B cell (primary cell): ENCODE measurements at places on chromosomes 13 and 19.

DNA sequence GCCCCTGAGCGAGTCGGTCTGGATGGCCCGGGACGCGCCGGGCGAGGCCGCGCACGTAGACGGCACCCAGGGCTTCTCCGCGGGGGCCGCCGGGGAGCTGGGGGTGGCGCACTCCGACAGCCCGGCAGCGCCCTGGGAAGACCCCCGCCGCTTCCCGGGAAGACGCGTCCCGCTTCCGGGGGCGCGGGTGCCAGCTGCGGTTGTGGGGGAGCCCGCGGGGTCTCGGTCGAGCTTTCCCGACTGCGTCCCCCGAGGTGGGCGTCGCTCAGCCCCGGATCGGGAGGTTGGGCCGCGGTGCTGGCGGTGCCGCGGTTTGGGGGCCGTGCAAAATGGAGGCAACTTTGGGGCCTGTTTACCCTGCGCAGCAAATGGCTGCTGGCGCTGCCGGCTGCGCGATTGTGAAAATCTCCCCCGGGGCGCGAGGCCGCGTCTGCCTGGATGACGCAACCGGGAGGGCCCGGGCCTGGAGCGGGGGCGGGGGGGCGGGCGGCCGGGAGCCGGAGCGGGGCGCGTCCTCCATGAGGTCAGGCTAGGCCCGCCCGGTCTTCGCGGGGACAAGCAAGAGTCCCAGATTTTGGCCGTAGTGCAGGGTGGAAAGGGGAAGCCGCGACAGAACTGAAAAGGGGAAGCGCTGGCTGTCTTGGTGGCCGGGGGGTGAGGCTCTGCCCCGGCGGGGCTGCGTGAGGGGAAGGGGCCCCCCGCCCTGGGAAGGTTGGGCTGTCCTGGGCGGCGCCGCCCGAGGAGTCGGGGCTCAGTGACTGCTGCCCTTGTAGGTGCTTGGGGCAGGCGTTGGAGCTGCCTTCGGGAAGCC lies 11.3 kb downstream of the PEAK3 start:
- DNase-seq: peak; percentile 90

- DNase-seq: no peak
Measured at GRCh38 chr13:21336609-21337349, 122.3 kb downstream of the ZDHHC20 start.

DNA sequence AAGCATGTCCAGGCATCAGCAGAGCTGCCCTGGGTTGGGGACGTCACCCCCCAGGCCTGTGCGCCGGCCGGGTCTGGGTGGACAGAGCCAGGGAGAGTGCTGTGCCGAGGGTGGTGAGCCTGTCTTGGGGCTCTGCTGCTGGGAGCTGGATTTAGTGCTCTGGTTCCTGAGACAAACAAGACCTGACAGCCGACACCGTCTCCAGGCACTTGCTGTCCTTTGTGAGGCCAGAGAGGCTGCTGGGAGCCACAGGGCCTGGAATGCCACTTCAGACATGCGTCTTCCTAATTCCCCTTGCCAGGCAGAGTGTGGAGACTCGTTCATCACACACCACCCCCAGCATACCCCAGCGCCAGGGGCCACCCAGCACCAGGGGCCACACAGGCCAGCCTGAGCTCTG lies 165.8 kb downstream of the KDM4B start:
- peak; percentile 27 for DNase-seq

GRCh38 chr19:12270854-12271253 lies 23.8 kb downstream of the ZNF44 start:
- no peak for DNase-seq

DNA sequence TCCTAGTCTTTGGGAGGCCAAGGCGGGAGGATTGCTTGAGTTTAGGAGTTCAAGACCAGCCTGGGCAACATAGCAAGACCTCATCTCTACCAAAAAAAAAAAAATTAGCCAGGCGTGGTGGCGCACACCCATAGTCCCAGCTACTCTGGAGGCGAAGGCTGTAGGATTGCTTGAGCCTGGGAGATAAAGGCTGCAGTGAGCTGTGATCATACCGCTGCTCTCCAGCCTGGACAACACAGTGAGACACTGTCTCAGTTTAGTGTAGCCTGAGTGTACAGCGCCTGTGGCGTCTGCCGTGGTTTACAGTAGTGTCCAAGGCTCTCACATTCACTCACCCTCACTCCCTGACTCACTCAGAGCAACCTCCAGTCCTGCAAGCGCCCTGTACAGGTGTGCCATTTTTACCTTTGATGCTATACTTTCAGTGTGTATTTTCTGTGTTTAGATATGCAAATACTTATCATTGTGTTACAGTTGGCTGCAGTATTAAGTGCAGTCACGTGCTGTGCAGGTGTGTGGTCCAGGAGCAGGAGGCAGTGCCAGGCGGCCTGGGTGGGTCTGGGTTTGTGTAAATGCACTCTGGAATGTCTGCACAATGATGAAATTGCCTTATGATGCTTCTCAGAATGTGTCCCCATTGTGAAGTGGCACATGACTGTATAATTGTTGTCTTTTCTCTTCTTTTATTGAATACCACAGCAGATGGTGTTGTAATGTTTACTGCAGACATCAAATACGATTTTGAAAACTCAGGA lies 36.1 kb upstream of the DCUN1D2 start:
- DNase-seq: no peak

DNA sequence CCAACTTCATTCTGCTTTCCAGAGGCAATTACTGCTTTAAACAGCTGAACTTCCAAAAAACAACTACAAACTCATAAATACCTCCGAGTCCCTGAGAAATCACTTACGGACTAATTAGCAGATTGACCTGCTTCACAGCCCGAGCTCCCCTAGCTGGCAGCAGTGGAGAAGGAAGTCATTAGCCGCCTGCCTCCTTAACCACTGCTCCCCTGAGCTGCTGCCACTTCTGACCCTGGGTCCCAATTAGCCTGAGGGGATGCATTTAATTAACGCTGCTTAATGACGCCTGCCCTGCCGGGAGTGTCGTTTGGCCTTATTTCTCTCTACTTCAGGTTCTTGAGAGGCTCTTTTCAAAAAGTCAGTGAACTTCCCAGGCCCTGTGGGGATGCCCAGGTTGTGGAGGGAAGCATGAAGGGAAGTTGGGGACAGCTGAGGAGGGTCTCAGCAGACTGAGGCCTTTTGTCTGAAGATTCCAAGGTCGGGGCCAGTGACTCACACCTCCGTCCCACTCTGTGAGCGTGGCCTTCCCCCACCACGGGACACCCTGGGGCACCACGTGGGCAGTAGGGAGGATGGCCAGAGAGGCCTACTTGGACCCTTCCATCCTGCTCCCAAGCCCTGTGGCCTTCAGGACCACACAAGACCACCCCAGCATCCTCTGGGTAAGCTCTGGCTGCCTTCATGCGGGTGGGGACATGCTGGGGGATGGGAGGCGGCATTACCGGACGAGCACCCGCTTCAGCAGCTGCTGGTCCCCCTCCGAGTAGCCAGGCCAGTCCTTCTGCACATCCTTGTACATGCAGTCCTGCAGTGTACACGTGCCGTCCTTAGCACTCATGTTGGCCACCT lies 19.8 kb upstream of the ISYNA1 start:
- DNase-seq: no peak

GRCh38 chr19:35807633-35808032 lies 5.0 kb downstream of the PRODH2 start:
- no peak for DNase-seq

DNA sequence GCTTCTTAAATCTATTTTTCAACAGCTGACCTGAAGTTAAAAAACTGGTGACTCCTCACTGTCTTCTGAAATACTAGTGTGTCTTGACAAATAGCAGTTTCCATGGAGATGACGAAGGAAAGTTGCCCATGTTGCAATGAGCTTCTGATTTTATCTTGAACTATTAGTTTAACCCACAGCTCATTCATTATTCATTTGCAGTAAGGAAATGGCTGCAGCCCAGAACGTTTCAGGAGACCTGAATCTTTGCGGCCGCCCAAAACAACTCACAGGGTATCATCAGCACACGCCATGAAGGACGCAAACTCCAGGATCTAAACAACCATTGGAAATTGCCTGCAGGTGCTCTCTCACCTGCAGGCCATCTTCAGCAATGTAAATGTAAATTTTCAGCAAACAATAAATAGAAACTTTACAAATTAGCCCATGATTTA lies 142.5 kb downstream of the DCLK1 start:
- no peak for DNase-seq

- DNase-seq: no peak
Measured at GRCh38 chr19:18291019-18291524, 9.7 kb upstream of the JUND start.

DNA sequence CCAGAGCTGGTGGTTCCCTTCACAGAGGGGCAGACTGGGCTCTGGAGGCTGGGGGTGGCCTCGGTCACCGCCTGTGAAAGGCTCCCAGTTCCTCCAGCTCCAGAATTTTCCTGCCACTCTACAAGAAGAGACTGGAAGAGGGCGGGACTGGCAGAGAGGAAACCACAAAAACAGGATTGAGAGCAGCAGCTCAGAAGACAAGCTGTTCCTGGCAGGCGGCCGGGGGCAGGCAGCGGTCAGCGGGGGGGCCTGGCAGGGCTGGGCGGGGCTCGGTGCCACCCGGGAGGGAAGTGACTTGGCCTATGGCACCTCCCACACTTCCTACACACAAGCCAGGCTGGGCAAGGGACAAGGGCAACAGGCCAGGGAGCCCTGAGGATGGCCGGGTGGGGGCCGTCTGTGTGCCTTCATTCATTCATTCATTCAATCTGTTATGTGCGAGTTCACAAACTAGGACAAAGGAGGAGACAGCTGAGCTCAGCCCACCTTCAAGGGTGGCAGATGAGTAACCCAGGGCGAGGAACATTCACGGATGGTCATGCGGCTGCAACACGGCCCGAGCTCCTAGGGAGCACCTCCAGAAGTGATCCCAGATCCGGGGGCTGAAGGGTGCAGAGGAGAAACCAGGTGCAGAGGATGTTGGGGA lies 16.9 kb upstream of the BTBD2 start:
- peak; percentile 54 for DNase-seq

GRCh38 chr19:53037101-53038097 lies 7.1 kb upstream of the ERVV-2 start:
- DNase-seq: peak; percentile 8

DNA sequence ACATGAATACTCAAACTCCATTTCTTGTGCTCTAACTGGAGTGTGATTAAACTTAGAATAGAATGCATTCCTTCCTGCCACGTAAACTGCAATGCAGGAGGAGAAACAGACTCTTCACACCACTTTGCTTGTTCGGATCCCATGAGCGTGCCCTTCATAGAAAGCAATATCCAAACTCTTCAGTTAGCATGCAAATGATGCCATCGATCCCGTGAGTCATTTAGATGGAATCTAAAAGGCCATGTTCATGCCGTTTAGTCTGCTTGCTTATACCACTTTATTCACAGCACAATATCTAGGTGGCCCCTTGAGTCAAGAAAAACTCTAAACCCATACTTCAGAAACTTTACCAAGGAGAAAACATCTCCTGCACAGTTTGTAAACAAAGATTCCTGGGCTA lies 225.8 kb downstream of the OXGR1 start:
- DNase-seq: no peak

DNA sequence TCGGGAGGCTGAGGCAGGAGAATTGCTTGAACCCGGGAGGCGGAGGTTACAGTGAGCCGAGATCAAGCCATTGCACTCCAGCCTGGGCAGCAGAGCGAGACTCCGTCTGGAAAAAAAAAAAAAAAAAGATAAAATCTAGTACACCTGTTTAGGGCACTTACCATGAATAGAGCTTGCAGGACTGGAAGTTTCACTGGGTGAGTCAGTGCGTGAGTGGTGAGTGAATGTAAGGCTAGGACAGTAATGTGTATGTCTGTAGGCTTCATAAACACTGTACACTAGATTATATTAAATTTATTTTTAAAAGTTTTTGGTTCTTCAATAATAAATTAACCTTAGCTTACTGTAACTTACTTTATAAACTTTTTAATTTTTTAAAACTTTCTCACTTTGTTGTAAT lies 22.9 kb downstream of the PPP5C start:
- DNase-seq: no peak

DNA sequence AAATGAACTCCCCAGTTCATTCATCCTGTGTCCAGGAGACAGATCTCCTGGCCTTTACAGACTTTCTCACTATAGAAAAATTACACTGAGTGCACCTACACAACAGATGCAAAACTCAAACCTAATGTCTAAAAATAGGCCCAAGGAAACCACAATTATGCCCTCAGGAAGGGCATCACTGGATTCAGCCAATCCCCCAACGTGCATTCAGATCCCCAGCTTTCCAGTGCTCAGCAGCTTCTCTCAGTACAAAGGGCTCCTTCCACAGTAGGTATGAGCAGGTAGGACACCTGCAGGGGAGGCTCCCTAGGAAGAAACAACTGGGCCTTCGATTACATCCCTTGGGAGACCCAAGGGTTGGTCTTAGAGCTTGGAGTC lies 2.1 kb downstream of the ZNF709 start:
- peak; percentile 37 for DNase-seq

- no peak for DNase-seq
Measured at GRCh38 chr13:87057807-87058520, 613.2 kb upstream of the SLITRK5 start.

GRCh38 chr13:63455938-63456337 lies 2040.3 kb upstream of the PCDH20 start:
- no peak for DNase-seq

- DNase-seq: no peak
Measured at GRCh38 chr19:30684613-30685012, 312.4 kb downstream of the ZNF536 start.

GRCh38 chr19:30071871-30072270 lies 129.8 kb downstream of the URI1 start:
- DNase-seq: no peak

DNA sequence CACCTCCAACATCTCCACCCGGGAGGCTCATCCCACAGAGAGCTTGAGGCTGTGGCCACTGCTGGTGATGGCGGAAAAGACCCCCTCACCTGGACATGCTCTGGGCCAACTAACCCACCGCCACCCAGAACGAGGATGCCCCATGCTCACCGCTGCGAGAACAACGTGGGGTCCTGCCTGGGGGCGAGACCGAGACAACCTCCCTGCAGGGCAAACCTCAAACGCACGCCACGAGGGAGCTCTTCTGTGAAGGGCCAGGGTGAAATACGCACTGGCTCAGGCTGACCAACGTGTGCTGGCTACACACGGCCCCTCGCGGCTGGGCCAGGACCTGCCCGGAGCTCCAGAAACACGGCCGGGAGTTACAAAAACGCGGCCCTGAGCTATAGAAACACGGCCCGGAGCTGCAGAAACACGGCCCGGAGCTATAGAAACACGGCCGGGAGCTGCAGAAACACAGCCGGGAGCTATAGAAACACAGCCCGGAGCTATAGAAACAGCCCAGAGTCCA lies 19.0 kb upstream of the PLPP2 start:
- DNase-seq: no peak

- no peak for DNase-seq
Measured at GRCh38 chr13:111282425-111282824, 38.0 kb upstream of the TEX29 start.

DNA sequence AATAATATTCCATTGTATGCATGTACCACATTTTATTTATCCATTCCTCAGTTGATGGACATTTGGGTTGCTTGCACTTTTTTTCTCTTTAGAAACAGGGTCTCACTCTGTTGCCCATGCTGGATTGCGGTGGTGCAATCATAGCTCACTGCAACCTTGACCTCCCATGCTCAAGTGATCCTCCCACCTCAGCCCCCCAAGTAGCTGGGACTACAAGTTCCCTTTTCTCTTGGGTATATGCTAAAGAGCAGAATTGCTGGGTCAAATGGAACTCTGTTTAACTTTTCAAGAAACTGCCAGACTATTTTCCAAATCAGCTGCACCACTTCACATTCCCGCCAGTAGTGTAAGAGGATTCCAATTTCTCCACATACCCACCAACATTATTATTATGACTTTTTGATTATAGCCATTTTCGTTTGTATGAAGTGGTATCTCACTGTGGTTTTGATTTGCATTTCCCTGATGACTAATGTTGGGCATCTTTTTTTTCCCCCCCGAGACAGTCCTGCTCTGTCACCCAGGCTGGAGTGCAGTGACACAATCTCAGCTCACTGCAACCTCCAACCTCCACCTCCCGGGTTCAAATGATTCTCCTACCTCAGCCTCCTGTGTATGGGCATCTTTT lies 7.6 kb upstream of the IPO5 start:
- DNase-seq: no peak
